Globus pallidus (tissue), 1 donor: ENCODE measurements at places on chromosomes 16 and 17.

DNA sequence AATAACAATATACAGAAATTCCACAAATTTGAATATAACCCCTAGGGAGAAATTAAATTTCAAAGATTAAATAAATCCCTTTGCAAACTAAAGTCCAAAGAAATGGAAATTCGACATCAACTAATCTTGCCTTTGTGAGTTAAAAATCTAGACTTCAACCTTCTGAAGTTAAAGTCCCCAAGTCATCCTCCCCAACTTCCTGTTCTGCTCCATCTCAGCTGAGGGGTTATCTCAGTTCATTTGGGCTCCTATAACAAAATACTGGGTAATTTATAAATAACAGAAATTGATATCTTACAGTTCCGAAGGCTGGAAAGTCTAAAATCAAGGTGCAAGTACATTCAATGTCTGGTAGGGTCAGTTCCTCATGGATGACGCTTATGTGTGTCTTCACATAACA lies 22.8 kb upstream of the KDM6B start:
- DNase-seq: no peak

- no peak for DNase-seq
Measured at GRCh38 chr17:72363089-72363610, 242.3 kb downstream of the SOX9 start.

GRCh38 chr17:10557422-10557821 lies 8.0 kb upstream of the MYH2 start:
- DNase-seq: no peak

- DNase-seq: no peak
Measured at GRCh38 chr17:43779145-43780125, 658 bp upstream of the DUSP3 start.

- DNase-seq: no peak
Measured at GRCh38 chr17:48155889-48156611, 48.5 kb downstream of the SNX11 start.

DNA sequence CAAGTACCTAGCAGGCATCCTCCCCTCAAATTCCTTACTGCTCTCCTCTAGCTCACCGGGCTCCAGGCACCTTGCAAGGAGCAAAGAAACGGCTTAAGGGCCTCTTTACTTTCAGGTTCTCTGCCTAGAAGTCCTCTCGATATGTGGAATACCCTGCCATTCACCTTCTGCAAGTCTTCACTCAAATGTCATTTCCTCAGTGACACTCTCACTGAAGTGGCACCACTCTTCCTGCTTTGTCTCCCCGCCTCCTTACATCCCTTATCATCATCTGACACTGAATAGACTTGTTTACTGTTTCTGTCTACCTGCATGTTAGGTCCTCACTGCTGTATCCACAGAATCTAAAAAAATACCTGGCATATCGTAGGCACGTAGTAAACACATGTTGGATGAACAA lies 947 bp downstream of the SLC7A6OS start:
- no peak for DNase-seq

GRCh38 chr16:30535777-30536190 lies 1.1 kb upstream of the ZNF747 start:
- DNase-seq: peak; percentile 68

GRCh38 chr17:62981933-62982332 lies 15.9 kb downstream of the TANC2 start:
- no peak for DNase-seq

GRCh38 chr17:4945176-4945943 lies 3.0 kb downstream of the PFN1 start:
- no peak for DNase-seq

DNA sequence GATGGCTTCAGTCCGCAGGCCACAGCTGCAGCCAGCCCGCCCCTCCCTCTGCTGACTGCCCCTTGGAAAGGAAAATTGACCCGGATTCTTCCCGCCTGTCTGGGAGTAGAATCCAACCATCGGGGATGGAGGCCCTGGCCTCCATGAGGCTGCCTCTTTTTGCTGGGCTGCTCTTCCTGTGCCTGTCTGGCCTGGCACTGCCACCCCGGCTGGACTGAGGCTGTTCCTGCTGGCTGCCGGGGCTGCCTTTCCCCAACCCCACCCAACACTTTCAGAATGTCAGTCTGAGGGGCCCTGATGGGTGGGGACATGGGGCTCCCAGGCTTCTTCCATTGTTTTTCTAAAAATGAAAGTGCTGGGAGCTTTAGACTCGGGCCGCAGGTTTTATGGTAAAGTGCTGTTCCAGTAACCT lies 7.3 kb downstream of the BAHCC1 start:
- no peak for DNase-seq

DNA sequence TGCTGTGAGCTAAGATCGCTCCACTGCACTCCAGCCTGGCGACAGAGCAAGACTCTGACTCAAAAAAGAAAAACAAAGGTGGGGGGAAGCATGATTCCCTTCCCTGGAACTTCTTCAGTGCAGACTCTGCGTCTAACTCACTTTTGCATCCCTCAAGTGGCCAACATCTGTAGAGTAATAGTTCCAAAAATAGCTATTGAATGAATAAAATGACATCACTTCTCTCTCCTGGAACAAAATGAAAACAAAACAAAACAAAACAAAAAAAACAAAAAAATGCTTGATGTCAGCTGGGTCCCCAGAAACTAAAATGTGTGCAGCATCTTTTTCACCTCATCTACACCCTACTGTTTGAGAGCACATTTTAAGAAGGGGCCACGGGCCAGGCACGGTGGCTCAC lies 197.7 kb upstream of the NOG start:
- no peak for DNase-seq

GRCh38 chr17:44236444-44236991 lies 17.0 kb upstream of the UBTF start:
- DNase-seq: no peak

DNA sequence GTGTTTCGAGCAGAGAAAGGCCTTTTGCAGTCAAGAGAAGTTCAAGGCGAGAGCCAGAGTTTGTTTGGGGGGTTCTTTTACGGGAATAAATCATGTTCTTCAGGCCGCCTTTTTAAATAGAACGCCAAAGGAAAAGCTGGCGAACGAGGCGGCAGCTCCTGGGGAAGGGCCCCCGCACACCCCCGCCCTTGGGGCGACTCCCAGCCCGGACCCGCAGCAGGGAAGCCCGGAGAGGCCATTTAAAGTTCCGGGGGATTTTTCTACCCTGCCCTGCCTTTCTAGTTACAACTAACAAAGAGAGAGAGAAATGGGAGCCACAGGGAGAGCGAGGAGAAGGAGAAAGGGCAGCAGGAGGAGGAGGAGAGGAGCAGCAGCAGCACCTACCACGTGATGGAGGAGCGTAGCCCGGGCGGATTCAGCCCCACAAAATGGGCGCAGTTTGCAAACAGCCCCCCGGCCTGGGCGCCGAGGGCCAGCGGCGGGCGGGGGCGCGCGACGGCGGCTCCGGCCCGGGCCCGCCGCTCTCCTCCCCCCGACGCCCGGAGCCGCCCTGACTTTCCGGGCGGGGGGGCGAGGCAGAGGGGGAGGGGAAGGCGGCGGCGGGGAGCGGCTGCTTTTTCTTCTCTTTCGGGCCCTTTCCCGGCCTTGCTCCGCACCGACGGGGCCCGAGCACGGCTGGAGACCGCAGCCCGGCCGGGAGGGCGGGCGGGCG lies 634 bp downstream of the KANSL1 start:
- peak; percentile 91 for DNase-seq

DNA sequence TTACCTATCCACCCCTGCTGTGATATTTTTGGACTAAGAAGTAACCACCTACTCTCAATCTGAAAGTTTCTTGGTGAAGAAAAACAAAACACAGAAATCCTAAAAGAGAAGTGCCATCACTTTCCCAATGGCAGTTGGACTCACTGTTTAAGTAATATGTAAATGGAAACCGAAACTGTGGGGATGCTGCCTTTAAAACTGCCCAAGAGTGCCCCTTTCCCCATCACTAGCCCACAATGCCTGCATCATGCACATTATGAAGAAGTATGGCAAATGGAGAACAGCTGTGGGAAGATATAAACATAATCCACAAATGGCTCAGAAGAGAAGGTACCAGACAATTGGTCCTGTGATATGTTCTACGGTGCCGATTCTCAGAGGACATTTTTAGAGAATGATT lies 33.5 kb upstream of the SLC6A2 start:
- no peak for DNase-seq

- no peak for DNase-seq
Measured at GRCh38 chr17:68693466-68693865, 92.3 kb upstream of the FAM20A start.

GRCh38 chr17:28940675-28941074 lies 10.6 kb downstream of the PHF12 start:
- DNase-seq: peak; percentile 54

- DNase-seq: peak; percentile 16
Measured at GRCh38 chr17:3976675-3977171, 12.5 kb upstream of the ATP2A3 start.

DNA sequence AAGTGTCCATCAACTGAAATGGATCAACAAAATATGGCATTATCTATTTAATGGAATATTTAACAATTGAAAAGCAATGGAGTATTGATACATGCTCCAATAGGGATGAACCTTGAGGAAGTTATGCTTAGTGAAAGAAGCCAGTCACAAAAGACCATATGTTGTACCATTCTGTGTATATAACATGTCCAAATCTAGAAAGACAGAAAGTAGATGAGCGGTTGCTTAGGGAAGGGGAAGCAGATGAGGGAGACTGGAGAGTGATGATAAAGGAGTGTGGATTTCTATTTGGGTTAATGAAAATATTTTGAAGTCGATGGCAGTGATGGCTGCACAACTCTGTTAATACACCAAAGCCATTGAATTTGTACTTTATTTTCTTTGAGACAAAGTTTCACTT lies 8.5 kb upstream of the ERN1 start:
- DNase-seq: no peak

DNA sequence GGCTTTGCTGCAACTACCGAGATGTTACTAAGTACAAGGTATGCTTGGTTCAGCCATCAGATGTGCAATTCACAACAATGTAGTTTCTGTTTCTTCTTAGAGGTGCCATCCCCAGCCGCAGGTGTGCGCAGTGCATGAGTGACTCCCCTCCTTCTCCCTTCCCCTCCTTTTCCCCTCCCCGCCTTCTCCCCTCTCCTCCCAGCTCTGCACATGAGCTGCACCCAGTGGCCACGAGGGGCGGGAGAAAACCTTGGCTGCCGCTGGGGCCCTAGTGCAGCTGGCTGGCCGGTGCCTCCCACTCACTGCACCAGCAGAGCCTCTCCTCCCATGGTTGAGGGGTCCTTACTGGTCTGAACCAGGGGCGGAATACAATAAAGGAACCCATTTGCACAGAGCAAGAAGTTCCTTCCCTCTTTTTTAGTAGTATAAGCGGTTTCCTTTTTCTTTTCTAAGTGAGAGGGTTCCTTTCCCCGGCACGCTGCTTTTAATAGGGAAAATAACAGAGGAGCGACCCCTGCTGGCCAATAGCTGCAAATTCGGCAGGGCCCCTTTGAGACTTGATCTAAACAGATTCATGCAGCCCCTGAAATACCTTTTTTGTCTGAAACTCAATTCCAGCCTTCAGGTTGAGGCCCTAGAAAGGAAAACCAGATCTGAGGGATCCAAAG lies 7.8 kb upstream of the CCL15 start:
- DNase-seq: no peak

DNA sequence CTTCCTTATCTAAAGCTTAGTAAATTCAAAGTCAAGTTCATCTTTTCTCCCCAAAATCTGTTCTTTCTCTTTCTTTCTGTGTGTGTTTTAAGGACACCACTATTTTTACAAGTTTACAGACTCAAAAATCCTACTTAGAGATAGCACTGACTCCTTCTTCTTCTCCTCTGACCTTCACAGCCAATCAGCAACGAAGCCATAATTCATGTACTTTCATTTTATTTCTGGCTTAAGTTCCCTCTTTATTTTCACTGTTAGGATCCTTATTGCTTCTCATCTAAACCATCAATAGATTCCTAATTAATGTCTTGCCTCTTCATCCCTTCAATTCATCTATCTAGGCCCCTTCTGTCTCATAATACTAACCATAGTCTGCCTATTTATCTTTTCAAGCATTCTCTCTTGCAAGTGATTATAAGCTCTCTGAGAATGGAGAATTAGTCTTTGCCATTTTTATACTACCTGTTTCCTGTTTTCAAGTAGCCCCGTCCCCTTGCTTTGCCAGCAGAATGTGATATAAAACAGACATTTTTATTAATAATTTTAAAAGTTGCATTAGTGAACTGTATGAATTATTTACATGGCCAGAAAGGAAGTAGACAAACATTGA lies 27.0 kb downstream of the CDC27 start:
- no peak for DNase-seq

GRCh38 chr17:77542011-77542410 lies 401.2 kb downstream of the SEC14L1 start:
- DNase-seq: no peak

DNA sequence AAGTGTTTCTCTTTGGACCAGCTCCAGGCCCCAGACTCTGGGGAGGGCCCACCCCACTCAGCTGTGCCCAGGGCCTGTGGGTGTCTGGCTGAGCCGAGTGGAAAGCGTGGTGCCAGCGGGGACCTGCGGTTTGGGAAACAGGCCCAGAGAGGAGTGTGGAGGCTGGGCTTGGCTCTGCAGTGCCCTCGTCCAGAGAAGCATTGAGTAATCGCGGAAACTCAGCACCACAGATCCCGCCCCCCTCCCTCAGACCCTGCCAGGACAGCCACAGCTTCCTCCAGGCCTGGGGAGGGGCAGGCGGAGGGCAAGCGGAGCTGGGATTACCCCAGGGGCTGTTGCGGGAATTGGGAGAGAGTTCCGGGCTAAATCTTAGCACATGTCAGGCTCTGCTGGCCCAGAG lies 14.6 kb upstream of the PITPNA start:
- DNase-seq: peak; percentile 83

GRCh38 chr17:15351925-15352324 lies 10.5 kb upstream of the TEKT3 start:
- DNase-seq: no peak

- no peak for DNase-seq
Measured at GRCh38 chr17:79684132-79684985, 46.4 kb upstream of the ENPP7 start.

DNA sequence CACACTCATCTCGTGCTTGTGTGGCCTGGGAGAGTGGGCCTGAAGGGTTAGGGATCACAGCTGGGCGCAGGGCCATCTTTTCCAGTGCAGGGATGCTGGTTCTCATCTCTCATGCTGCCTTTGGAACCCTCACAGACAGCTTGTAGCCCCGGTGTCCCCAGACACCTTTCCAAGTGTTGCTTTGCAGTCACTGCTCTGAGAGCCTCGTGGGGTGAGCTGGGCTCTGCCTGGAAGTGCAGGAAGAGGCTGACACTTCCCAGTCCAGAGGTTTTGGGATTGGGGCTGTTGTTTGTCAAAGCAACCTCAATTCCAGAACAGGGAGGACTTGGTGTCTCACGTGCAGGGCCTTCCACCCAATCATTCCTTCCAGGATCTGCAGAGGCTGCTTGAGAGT lies 28.2 kb downstream of the TBX4 start:
- no peak for DNase-seq
